GM23338 (cell line): ENCODE measurements at places on chromosomes 5 and 9. TPM values are rescaled to one million over a fixed set of nuclear protein-coding genes. Genes with fewer than 3 reads are reported as not detected.

DNA sequence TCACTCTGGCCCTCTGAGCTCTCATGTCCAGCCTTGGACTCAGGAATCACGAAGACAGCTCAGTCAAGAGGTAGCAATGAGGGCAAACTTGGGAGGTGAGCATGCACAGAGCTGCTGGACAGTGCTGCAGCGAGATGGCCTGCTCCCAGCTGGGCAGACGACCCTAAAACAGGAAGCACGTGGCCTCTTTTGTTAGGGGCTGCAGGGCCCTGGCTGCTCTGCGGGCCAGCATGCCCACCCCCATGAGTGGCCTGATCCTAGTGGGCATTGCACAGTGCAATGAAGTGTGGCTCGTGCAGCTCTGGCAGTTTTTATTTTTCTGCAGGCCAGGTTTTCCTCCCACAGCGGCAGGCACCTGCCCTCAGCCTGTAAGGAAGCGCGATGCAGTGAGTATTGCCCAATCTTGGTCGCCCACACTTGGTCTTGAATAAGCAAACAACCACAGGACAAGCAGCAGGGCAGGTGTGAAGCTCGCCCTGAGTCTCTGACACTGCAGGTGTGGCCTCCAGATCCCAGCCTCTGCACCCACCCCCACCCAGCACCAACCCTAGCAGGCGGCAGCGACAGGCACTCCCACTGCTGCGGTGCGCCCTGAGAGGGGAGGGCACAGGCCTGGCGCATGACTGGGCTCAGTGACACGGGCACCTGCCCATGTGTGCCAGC, 60.8 kb downstream of the SEMA4D start:
- DNase-seq, result no peak

DNA sequence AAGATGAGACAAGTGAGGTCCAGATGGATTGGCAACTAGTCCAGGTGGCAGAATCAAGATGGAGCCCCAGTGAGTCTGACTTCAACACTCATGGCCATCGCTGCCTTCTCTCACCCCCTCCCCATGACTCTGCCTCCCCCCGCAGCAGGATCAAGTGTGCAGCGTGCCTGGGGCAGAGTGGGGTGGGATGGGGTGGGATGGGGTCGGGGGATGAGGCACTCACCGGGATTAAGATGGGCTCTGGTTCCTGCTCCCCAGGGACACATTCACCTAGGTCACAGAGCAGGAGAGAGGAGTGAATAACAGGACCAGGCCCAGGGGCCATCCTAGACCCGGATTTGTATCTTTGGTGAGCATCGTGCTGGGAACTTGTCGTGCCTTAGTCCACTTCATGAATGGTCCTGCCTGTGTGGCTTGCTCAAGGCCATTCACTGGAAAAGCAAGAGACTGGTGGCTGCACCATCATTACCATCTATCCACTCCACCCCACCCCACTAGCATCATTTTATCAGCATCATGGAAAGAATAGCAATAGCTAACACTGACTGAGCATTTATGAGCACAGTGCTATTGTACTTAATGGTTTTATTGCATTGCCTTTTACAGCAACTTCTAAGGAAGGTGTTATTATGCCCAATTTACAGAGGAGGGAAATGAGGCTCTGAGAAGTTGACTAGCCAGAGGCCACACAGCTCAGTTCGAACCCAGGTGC, 8.5 kb downstream of the AMBP start:
- DNase-seq, result no peak

GRCh38 chr9:85056203-85056572, 386.7 kb downstream of the NTRK2 start:
- DNase-seq, result no peak

GRM6 gene
- not detected in 2 replicates for total RNA-seq

NEURL1B gene
- total RNA-seq, result 11.4 and 13.3 TPM in 2 replicates
